ENCODE measurements at places on chromosomes 7 and 10.

DNA sequence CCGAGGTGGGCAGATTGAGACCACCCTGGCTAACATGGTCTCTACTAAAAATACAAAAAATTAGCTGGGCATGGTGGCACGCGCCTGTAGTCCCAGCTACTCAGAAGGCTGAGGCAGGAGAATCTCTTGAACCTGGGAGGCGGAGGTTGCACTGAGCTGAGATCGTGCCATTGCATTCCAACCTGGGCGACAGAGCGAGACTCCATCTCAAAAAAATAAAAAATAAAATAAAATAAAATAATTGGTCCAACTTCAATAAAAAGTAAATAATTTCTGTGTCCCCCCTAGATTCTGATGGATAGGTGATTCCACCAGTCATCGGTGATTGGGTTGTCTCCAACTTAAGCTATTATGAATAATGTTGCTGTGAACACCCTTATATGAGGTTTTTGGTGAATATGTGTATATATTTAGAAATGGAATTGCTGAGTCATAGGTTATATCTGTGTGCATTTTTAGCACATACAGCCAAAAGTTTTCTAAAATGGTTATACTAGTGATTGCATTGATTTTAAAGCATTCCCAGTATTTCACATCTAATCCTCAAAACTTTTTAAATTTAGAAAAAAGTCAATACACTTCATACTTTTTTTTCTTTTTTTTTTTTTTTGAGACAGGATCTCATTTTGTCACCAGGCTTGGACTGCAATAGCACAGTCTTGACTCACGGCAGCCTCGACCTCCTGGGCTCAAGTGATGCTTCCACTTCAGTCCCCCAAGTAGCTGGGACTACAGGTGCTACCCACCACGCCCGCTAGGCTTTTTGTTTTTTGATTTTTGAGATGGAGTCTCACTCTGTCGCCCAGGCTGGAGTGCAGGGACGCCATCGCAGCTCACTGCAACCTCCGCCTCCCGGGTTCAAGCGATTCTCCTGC is 13.7 kb upstream of the SRPK2 start:
- no peak for DNase-seq

DNA sequence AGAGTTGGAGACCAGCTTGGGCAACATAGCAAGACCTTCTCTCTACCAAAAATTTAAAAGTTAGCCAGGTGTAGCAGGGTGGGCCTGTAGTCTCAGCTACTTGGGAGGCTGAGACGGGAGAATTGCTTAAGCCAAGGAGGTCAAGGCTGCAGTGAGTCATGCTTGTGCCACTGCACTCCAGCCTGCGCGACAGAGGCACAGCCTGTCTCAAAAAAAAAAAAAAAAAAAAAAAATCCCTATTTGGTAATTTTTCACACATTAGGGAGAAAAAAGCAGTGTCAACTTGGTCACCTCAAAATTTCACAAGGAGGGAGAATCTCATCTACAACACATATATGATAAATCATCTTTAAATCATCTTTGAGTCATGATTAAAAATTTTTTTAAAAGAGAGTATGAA is 6.4 kb upstream of the ZNF398 start:
- no peak for DNase-seq

GRCh38 chr10:61304746-61305145 is 148.4 kb downstream of the TMEM26 start:
- no peak for DNase-seq

DNA sequence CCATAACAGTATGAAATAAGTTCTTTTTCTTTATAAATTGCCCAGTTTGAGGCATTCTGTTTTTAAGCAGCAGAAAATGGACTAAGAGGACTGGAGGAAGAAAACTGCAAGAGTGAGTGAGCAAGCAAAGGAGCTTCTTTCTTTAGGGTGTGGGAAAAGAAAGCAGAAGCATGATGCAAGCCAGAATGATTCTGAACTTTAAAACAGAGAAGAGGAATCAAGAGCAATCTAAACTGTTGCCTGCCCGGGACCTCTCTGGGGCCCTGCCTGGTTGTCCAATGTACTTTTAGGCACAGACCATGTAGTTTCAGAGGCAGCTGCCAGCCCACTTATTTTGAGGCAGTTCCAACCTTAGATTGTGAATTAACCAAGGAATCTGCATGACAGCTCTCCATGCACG is 186.3 kb downstream of the PLPP4 start:
- DNase-seq: no peak

DNA sequence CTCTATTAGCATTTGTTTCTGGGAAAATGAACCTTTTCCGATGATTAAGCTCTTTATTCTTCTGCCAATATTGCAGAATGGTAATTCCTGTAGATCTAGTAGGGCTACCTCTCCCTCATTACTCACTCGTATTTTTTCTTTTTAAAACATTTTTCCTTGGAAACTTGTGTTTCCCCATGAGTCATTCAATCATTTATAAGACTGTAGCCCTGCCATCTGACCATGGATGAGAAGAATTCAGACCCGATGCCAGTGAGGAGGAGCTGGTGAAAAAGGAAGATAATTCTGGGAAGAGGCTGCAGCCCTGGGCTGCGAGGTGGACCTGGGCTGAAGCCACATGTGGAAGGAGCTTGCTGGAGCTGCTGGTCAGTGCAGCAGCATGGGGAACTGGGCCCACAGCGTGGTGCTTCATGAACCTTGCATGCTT is 242.8 kb downstream of the KLF6 start:
- DNase-seq: no peak

DNA sequence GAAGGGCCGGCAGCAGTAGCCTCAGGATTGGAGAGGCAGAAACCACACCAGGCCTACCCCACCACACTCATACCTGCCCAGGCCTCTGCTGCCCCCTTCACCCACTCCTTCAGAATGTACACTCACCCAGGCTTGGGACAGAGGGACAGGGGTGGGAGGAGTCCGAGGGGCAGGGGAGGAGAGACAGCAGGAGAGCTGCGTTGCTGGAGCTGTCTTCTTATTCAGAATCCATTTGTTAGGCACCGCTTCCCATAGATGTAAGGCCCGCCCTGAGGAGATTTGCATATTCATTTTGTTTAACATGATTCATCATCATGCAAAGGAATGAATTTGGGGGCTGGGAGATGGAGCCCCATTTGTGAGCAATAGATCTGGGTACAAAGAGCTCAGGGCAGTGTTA is 156.7 kb downstream of the CDH23 start:
- DNase-seq: no peak

DNA sequence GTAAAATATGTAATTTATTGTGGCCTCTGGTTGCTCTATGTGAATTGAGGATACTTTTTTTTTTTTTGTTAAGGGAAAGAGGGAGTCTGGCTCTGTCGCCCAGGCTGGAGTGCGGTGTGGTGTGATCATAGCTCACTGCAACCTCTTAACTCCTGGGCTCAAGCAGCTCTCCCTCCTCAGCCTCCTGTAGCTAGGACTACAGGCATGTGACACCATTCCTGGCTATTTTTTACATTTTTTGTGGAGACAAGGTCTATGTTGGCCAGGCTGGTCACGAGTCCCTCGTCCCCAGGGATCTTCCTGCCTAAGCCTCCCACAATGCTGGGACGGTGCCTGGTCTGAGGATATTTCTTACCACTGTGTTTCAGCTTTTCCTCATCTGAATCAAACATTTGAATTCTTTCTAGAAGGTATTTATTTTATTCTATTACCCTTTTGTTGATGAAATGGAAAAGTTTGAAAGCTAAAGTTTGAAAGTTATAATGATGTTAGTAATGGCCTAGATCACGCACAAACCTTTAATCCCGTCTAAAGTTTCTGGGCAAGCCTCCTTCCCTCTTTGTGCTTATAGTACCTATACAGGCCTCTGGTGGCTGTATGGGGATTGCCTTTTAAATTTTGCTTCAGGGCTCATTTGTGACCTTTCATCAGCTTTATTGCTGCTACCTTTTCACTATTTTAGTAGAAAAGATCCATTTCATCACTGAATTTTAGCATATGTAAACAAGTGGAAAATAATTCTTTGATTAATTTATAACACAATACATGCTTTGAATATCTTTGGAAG is 2.0 kb downstream of the IFRD1 start:
- no peak for DNase-seq

DNA sequence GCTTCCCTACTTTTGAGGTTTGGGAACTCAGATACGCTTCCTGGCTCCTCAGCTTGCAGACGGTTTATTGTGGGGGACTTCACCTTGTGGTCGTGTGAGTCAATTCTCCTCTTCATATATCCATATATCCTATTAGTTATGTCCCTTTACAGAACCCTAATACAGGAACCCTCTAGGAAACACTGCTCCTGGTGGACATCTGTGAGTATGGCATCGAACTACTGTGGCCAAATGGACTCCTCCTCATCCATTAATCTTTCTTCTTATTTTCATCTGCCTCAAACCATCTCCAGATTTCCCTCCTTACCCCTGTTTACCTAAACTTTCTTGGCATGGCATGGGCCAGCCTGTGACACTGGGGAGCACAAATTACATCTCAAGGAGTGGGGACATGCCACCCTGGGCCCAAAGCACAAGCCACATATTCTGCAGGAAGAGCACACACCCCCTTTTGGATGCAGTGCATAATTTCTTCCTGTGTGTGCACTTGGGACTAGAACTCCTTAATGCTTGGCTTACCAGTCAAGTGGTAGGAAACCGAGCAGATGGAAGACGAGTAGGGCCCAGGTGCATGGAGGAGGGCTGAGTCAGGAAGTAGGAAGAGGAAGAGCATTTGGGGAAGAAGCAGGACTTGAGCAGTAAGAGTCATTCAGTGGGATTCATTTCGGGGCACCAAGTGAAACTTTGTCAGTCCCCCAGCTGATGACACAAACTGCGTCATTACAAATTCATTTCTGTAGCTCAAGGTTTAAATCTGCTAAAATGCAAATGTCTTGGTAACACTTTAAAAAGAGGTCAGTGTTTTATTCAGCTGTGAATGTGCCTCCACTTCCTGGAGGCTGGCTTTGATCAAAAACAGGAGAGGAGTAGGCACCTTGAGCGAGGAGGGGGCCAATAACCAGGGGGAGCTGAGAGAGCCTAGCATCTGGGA is 80.8 kb upstream of the PLXNA4 start:
- no peak for DNase-seq

- no peak for DNase-seq
Measured at GRCh38 chr10:88565072-88565471, 18.0 kb downstream of the RNLS start.

- no peak for DNase-seq
Measured at GRCh38 chr10:103748020-103748419, 107.4 kb downstream of the SH3PXD2A start.

DNA sequence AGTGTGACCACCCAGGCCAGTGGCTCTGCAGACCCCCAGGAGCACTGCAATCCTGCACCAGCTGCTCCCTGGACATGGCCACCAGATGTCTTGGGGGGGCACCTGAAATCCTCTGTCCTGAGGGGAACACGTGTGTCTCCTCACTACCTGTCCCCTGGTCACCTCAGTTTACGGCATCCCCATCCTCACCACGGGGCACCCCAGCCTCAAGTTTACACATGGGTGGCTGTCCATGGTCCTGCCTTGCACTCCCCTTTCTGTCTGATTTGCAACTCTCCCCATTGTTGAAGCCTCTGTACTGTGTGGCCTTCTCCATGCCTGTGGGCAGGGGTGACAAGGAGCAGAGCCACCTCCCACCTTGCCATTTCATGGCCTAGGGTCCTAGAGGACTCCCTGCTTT is 67.2 kb downstream of the RAMP3 start:
- DNase-seq: no peak

- DNase-seq: no peak
Measured at GRCh38 chr7:77665161-77665560, 31.1 kb upstream of the RSBN1L start.

GRCh38 chr10:11515596-11516430 is 95.6 kb downstream of the USP6NL start:
- DNase-seq: no peak

GRCh38 chr7:88431882-88432281 is 125.2 kb upstream of the STEAP4 start:
- no peak for DNase-seq

DNA sequence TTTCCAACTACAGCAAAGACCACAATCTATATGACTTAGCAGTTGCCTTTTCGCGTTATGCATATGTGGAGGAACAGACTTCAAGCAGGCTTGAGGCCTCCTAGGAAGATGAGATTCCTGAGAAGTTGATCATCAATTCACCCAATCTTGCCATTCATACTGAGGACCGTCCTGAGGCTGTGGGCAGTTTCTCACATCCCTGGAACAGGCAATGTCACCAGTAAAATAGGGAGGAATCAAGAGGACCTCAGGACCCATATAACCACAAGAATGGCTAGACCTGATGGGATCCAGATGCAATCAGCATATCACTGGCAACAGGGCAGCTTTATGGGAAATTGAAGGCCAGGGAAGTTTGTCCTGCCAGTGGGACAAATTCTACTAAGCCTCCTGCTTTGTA is 17.3 kb downstream of the KDM7A start:
- no peak for DNase-seq

GRCh38 chr10:49601857-49602256 is 8.3 kb upstream of the SLC18A3 start:
- DNase-seq: no peak

GRCh38 chr7:21108182-21108581 is 319.7 kb upstream of the SP4 start:
- DNase-seq: no peak

GRCh38 chr7:159098811-159099655 is 45.6 kb downstream of the VIPR2 start:
- DNase-seq: no peak

DNA sequence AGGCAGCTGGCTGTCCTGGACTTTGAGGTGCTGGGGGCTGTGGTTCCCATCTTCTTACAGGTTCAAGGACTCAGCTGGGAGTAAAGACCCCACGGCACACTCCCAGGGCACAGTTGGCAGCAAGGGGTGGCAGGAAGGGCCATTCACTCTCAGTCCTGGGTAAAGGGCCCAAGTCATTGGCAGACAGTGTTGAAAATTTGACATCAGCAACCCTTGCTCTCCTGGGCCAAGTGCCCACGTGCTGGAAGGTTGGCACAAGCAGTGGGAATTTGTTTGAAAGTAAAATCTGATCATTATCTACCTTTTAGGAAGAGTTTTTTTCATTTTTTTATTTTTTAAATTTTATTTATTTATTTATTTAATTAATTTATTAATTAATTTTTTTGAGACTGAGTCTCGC is 241.6 kb upstream of the MKI67 start:
- no peak for DNase-seq

DNA sequence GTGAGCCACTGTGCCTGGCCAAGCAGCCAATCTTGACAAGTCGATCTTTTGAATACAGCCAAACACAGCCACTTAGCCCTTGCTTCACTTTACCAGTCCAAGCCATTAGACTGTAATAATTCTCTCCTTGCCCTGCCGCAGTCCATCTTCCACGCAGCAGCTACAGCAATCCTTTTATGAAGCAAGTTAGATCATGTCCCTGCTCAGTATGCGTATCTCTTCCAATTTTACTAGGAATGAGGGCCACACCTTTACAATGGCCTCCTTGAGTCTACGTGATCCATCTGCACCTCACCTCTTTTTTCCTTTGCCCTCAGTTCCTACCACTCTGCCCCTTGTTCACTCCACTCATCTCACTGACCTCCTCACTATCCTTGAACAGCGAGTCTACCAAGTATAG is 22.2 kb downstream of the GSAP start:
- DNase-seq: no peak

GRCh38 chr10:78278058-78278404 is 244.4 kb downstream of the RPS24 start:
- no peak for DNase-seq

GRCh38 chr7:133853706-133854276 is 273.3 kb upstream of the LRGUK start:
- no peak for DNase-seq

- DNase-seq: no peak
Measured at GRCh38 chr7:126657599-126658358, 595.0 kb downstream of the GRM8 start.
